Gastroesophageal sphincter (tissue), 4 donors: ENCODE measurements at places on chromosomes 1 and 21. TPM values are rescaled to one million over a fixed set of nuclear protein-coding genes. Genes with fewer than 3 reads are reported as not detected.

The CD247 gene
- total RNA-seq: not detected

The ADAMTS5 gene
- total RNA-seq: 55.8 TPM

DNA sequence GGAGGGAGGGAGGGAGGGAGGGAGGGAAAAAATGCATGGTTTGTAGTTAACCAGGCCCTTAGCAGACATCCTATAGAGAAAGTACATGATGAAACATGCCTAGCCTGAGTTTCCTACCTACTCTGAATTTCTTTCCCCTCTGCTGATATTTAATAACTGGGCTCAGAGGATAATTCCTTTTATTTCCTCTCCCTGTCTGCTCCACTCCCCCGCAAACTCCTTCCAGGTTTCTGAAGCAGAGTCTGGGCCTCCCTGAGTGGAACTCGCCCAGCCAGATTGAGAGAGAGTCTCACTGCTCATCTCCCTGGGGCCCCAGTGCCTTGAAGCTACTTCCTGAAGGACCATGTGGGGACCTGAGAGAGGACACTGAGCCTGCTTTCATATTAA, 111.9 kb upstream of the SLC44A3 start:
- H3K36me3 ChIP-seq: no peaks in the 10 kb centered on the region
- no peaks in the 10 kb centered on the region for H3K4me1 ChIP-seq
- H3K27me3 ChIP-seq: no peaks in the 10 kb centered on the region
- no peak for ATAC-seq
- no peak overlapping the region for H3K27ac ChIP-seq

GRCh38 chr21:33305344-33305671, 19.5 kb upstream of the IFNAR1 start:
- no peaks in the 10 kb centered on the region for H3K36me3 ChIP-seq
- H3K4me3 ChIP-seq: no peak overlapping the region
- peaks cover 3% of the 10 kb centered on the region for H3K4me1 ChIP-seq
- no peak overlapping the region for H3K27ac ChIP-seq

GRCh38 chr21:26965040-26965906, 1.6 kb downstream of the ADAMTS5 start:
- H3K27ac ChIP-seq: peak overlapping the region; percentile 87
- peaks cover 16% of the 10 kb centered on the region for H3K27me3 ChIP-seq
- peak; percentile 34 for ATAC-seq
- no peaks in the 10 kb centered on the region for H3K36me3 ChIP-seq
- peak overlapping the region; percentile 43 for H3K4me3 ChIP-seq

DNA sequence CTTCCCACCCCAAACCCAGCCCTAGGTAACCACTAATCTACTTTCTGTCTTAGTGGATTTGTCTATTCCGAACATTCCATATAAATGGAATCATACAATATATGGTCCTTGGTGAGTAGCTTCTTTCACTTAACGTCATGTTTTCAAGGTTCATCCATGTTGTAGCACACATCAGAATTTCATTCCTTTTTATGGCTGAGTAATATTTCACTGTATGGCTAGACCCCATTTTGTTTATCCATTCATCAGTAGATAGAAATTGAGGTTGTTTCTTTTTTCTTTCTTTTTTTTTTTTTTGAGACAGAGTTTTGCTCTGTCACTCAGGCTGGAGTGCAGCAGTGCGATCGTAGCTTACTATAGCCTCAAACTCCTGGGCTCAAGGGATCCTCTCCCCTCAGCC, 3.2 kb downstream of the SPATA21 start:
- no peak overlapping the region for H3K4me3 ChIP-seq
- H3K27me3 ChIP-seq: peaks cover 9% of the 10 kb centered on the region
- H3K27ac ChIP-seq: no peak overlapping the region
- no peaks in the 10 kb centered on the region for H3K4me1 ChIP-seq

DNA sequence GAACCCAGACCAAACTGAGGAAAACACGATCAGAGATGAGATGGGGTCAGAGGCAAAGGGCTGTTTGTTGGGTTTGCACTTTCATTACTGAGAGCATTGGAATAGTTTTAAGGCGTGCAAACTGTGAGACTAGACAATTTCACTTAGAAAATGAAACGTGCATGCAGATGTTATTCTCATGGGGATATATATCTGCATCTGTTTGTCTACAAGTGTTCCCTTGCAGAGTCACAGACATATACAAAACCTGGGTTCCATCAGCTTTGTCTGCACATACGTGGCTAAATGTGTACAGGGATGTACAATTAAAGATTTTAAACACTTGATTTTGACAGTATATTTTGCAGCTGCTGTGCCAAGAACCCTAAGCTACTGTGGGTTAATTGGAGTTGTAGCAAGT, 355.4 kb downstream of the KIF26B start:
- ATAC-seq: no peak
- H3K27me3 ChIP-seq: peaks cover 5% of the 10 kb centered on the region
- no peak overlapping the region for H3K27ac ChIP-seq
- no peaks in the 10 kb centered on the region for H3K36me3 ChIP-seq

GRCh38 chr1:37655274-37655673, 20.6 kb upstream of the RSPO1 start:
- no peaks in the 10 kb centered on the region for H3K4me1 ChIP-seq
- H3K27me3 ChIP-seq: peaks cover 39% of the 10 kb centered on the region
- H3K27ac ChIP-seq: no peak overlapping the region
- no peak overlapping the region for H3K4me3 ChIP-seq
- no peaks in the 10 kb centered on the region for H3K36me3 ChIP-seq
- no peak for ATAC-seq

GRCh38 chr21:45129189-45129923, 55.0 kb downstream of the ADARB1 start:
- no peak overlapping the region for H3K4me3 ChIP-seq
- H3K4me1 ChIP-seq: peaks cover 98% of the 10 kb centered on the region
- H3K36me3 ChIP-seq: peaks cover 18% of the 10 kb centered on the region

DNA sequence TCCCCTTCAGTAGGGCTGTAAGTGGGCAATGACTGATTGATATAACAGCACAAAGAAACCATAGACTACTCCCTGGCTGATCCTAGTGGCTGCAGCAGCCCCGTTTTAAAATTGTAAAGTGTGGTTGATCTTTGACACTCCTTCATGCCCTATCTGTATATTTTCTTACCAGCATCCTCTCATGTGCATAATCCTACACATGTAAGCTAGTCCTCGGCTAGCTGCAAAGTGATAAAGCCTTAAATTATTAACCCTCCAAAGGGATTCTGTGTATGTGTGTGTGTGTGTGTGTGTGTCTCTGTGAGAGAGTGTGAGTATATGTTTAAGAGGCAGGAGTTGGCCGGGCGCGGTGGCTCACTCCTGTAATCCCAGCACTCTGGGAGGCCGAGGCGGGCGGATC, 30.8 kb upstream of the CDC14A start:
- H3K36me3 ChIP-seq: no peaks in the 10 kb centered on the region
- no peak overlapping the region for H3K27ac ChIP-seq
- H3K27me3 ChIP-seq: no peaks in the 10 kb centered on the region
- no peaks in the 10 kb centered on the region for H3K4me1 ChIP-seq
- H3K4me3 ChIP-seq: no peak overlapping the region

DNA sequence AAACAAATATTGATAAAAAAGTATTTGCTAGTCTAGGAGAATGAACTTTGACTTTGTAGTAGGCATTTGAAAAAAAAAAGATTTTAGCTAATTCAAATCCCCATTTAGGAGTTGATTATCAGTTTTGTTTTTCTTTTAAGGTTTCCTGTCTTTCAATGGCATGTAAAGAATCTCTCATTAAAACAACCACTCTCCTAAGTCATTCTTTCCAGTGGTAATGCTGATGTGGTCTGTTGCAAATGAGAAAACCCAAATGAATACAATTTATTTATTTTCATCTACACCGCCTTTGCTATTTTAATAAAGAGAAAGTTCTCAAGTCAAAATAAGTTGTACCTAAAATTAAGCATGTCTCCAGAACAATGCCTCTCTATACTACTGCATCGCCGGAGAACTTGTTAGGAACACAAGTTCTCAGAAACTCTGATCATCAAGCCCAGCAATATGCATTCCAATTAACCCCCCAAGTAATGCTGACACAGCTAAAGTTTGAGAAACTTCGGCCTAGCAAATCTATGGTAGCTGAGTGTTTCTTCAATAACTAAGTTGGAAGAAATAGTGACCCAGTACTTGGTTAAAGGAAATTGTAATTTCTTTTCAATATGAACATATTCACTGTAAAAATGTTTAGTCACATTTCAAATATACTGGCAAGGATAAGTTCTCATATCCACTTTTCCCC, 255.1 kb downstream of the PTPRC start:
- H3K27ac ChIP-seq: no peak overlapping the region
- no peak overlapping the region for H3K4me3 ChIP-seq
- no peaks in the 10 kb centered on the region for H3K36me3 ChIP-seq
- H3K27me3 ChIP-seq: no peaks in the 10 kb centered on the region
